CD8-positive, alpha-beta T cell (primary cell): ENCODE measurements at places on chromosomes 6 and 20.

GRCh38 chr6:15754035-15754705, 91.3 kb upstream of the DTNBP1 start:
- DNase-seq = no peak

- no peak for DNase-seq
Observed at GRCh38 chr6:108561742-108562502, 1.2 kb downstream of the FOXO3 start.

DNA sequence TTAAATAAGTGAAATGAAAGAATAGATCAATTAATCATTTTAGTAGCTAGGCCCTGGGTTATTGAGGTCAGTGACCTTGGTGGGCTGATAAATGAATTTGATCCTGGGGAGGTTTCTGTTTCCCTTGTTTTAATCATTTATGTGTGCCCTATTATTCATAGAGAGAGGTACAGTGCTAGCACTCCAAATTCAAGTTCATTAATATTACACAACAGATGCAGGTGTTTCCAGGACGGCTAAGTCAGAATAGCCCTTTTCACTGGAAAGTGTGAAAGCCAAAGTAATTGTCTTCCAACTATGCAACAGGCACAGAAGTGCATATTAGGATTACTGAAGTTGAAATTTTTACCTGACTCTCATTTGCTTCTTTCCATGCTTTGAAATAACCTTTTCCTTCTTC, 61.7 kb upstream of the SGK1 start:
- no peak for DNase-seq

- DNase-seq = no peak
Observed at GRCh38 chr20:61850457-61850856, 215.2 kb downstream of the TAF4 start.
